ENCODE measurements at places on chromosomes 7 and 10. TPM values are rescaled to one million over a fixed set of nuclear protein-coding genes. Genes with fewer than 3 reads are reported as not detected.

The NUTM2B gene
- 1.3 TPM for total RNA-seq

The DENND2A gene
- 3.2 TPM for total RNA-seq

The PARD3 gene
- total RNA-seq, result 19.7 TPM

The HOXA2 gene
- not detected for total RNA-seq

The TET1 gene
- 3.6 TPM for total RNA-seq

The SPDYE1 gene
- not detected for total RNA-seq

The MYO1G gene
- not detected for total RNA-seq

The SSMEM1 gene
- total RNA-seq, result not detected

The CAMK2B gene
- 0.44 TPM for total RNA-seq

The LIPM gene
- total RNA-seq, result not detected

The CFAP69 gene
- 8.4 TPM for total RNA-seq

The TAX1BP1 gene
- 60.8 TPM for total RNA-seq

The CHRM2 gene
- 0.12 TPM for total RNA-seq

The CAV1 gene
- 524 TPM for total RNA-seq

The CCZ1B gene
- 29.5 TPM for total RNA-seq

The KCNH2 gene
- total RNA-seq, result not detected

The KNDC1 gene
- total RNA-seq, result 0.29 TPM

The DPCD gene
- 33.5 TPM for total RNA-seq

The BAIAP2L1 gene
- 4.4 TPM for total RNA-seq

The LRMDA gene
- 1.2 TPM for total RNA-seq

The LGI1 gene
- not detected for total RNA-seq

The OR9A2 gene
- total RNA-seq, result not detected

The PAXIP1 gene
- total RNA-seq, result 7.1 TPM

The TRPV5 gene
- not detected for total RNA-seq

The STN1 gene
- total RNA-seq, result 18.8 TPM

The TRIL gene
- total RNA-seq, result 11.6 TPM

The TMEM236 gene
- 0.15 TPM for total RNA-seq

The BAG3 gene
- 50.5 TPM for total RNA-seq

The BLVRA gene
- 23.9 TPM for total RNA-seq

The NCAPG2 gene
- total RNA-seq, result 4.2 TPM

The TMEM140 gene
- 25.7 TPM for total RNA-seq

The SLC26A4 gene
- total RNA-seq, result 0.05 TPM

The UCMA gene
- total RNA-seq, result not detected

The MMD2 gene
- total RNA-seq, result not detected

The NPSR1 gene
- total RNA-seq, result not detected

The YKT6 gene
- total RNA-seq, result 58.7 TPM

The MRLN gene
- not detected for total RNA-seq
